ENCODE measurements at places on chromosomes 4 and X.

DNA sequence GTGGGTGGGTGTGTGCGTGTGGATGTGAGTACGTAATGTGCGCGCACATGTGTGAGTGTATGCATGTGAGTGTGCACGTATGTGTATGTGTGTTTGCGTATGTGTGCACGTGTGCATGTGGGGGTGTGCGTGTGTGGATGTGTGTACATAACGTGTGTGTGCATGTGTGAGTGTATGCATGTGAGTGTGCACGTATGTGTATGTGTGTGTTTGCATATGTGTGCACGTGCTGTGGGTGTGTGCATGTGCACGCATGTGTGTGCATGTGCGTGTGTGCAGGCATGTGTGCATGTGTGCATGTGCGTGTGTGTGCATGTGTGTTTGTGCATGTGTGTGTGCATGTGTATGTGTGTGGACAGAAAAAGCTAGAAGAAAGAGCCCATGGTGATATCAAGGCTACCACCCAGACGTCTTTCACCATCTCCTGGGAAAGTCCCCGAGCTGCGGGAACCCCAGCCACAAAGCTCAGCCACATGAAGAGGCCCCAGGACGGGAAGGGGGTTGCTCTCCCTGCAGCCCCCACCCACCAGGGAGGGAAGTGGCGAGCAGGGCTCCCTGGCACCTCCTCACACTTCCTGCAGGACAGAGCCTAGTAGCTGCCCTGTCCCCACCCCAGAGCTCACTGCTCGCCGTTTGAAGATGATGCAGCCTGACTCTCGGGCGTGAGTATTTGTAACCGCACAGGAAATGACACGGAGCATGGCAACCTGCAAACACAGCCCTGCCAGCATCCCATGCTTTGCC is 108.3 kb downstream of the DCTD start:
- no peak for DNase-seq

GRCh38 chr4:25888781-25889180 is 25.2 kb upstream of the SMIM20 start:
- no peak for DNase-seq

GRCh38 chr4:52837716-52838558 is 24.2 kb upstream of the RASL11B start:
- no peak for DNase-seq

GRCh38 chrX:1884446-1884845 is 269.6 kb downstream of the ASMT start:
- no peak for DNase-seq

- no peak for DNase-seq
Measured at GRCh38 chr4:152476796-152477195, 59.1 kb downstream of the FBXW7 start.

GRCh38 chr4:37981844-37982720 is 21.9 kb downstream of the PTTG2 start:
- DNase-seq, result no peak

DNA sequence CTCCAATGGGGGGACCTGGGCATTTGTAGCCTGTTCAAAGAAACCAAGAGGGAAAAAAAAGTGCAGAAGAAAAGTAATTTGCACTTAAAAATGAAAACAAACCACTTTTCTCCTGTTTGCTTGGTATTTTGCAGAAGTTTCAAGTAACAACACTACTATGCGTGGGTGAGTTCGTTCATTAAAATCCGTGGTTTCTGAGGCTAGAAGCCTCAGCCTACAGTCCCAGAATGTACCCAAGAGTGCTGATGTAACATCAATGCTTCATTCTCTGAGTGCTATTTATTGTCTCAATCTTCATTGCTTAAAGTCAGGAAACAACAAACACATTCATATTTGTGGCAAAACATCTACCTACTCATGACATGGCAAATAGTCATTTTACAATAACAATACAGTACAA is 29.2 kb downstream of the LGI2 start:
- DNase-seq, result no peak

Data from fibroblast of skin of left biceps (primary cell).